K562 (cell line): ENCODE measurements at places on chromosomes 2 and 18. TPM values are rescaled to one million over a fixed set of nuclear protein-coding genes. Genes with fewer than 3 reads are reported as not detected.

IRS1 gene
- 0.31 and 0.51 TPM in 2 replicates for total RNA-seq

PAX8 gene
- total RNA-seq = 1.3 and 2.1 TPM in 2 replicates

TEX44 gene
- total RNA-seq = not detected in 2 replicates

CABLES1 gene
- total RNA-seq = 0.07 and 0.09 TPM in 2 replicates

COLEC12 gene
- total RNA-seq = 0.04 TPM in 2 replicates

PROKR1 gene
- 0.18 and 0.22 TPM in 2 replicates for total RNA-seq

TSHZ1 gene
- total RNA-seq = 6.3 and 7.2 TPM in 2 replicates

DUSP19 gene
- total RNA-seq = 3.5 and 4.7 TPM in 2 replicates

KCNIP3 gene
- total RNA-seq = 0.04 TPM in 1 of 2 replicates, not detected in the other

ARL4C gene
- total RNA-seq = 0.11 and 0.31 TPM in 2 replicates

ZCCHC2 gene
- total RNA-seq = 8.5 and 9.2 TPM in 2 replicates

KIF5C gene
- total RNA-seq = 0.09 TPM in 2 replicates
